ENCODE measurements at places on chromosomes 3 and 15.

DNA sequence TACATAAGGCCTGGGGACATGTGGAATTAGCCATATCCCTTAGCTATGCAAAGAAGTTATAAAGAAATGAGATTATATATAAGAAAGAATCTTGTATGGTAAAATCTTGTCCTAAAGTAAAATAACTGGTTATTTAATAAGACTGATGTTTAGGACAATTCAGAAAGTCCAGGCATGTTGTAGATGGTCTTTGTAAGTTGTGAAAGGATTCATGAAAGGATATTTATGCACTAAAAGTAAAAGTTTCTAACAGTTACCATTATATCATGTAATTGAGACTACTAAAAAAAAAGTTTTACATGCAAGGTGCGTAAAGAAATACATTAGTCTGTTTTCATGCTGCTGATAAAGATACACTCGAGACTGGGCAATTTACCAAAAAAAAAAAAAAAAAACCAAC lies 146.3 kb downstream of the FMN1 start:
- no peak for DNase-seq

- DNase-seq: peak; percentile 27
These were observed 123.1 kb downstream of the DMXL2 start for GRCh38 chr15:51499379-51499976.

DNA sequence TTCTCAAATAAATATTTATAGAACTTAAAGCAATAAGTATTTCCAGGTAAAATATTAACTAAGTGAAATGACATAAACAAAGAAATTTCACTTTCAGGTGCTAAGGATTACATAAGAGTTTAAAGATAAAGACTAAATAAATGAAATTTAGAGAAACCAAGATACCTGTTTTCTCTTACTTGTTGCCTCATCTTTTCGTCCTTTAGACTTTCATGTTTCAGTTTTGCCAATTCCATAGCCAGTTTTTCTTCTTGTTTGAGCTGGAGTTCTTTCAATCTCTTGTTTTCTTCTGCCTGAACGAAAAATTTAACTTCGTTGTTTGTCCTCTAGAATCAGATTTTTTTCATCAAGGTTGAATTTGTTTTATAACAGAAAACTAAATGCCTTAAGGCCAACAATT lies 8.7 kb downstream of the MNS1 start:
- no peak for DNase-seq

- DNase-seq: peak; percentile 81
These were observed 3.7 kb downstream of the PBRM1 start for GRCh38 chr3:52682016-52682415.

DNA sequence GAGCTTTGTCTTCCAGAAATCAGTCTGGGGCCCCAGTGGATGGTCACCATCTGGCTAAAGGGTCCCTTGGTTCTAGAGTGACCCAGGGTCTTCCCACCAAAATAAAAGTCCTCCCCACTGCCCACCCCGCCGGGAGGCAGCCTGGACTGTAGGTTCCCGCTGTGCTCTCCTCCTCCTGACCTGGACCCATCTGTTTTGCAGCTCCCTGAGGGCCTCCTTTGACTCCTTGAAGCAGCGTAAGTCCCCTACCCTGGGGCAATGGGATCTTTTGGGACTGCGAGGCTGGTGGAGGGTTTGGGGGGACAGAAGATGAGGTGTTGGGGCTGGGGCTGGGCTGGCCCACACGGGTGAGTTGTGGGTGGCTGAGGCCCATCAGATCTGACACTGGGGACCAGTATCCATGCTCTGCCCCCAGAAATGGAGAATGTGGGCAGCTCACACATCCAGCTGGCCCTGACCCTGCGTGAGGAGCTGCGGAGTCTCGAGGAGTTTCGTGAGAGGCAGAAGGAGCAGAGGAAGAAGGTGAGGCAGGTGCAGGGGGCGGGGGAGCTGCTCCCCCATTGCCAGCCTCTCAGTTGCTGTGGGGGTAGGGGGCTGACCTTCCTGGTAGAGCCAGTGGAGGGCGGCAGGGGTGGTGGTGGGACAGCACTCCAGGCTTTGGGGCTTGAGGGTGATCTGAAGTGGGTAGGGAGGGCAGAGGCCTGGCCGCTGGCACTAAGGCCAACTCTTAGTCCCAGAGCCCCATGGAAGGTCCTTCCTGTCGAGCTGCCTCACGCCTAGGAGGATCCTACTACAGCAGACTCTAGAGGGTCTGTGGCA lies 30.4 kb downstream of the PSTPIP1 start:
- DNase-seq: no peak

- peak; percentile 63 for DNase-seq
These were observed 21.2 kb downstream of the PRKAR2A start for GRCh38 chr3:48826451-48826850.

GRCh38 chr3:17905996-17906395 lies 163.6 kb upstream of the TBC1D5 start:
- DNase-seq: no peak

GRCh38 chr3:66195347-66195783 lies 25.4 kb upstream of the SLC25A26 start:
- peak; percentile 77 for DNase-seq

- DNase-seq: no peak
These were observed 31.6 kb upstream of the OR5K4 start for GRCh38 chr3:98322101-98322500.

GRCh38 chr15:85771781-85772445 lies 22.8 kb downstream of the KLHL25 start:
- DNase-seq: peak; percentile 54

DNA sequence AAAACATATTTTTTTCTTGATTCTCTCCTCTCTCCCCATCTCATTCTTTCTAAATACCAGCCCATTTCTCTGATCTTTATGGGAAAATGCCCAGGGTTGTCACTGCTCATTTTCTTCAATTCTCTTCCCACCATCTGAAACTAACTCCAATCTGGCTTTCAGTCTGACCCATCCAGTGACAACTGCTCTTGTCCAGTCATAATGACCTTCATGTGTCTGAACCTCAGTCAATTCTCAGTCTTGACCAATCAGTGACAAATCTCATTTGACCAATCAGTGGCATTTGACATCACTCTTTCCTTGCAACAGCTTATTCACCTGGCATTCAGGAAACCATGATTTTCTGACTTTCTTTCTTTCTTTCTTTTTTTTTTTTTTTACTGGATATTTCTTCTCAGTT lies 15.1 kb downstream of the VEPH1 start:
- no peak for DNase-seq

- no peak for DNase-seq
These were observed 13.1 kb upstream of the CP start for GRCh38 chr3:149234671-149235245.

- DNase-seq: no peak
These were observed 75.8 kb upstream of the WDR72 start for GRCh38 chr15:53835309-53835708.

Measured in adipocyte (in vitro differentiated cells).